NCI-H187 (cell line): ENCODE measurements at places on chromosomes 6 and 20.

DNA sequence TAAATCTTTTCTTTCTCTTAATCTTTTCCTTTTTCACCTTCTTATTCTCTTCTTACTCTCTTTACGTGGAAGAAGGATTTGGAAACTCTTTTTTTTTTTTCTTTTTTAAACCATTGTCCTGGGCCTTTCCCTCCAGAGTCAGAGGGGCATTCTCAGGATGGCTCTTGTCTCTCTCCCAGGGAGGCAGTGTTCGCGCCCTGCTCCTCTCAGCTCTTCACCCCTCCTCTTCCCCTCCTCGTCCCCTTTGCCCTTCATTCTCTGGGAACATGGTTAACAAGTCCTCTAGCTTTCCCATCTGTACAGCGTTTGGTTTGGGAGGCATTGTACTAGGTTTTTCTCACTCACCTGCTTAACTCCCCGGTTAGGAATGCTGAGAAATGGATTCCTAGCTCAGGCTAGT, 52.0 kb upstream of the TFB1M start:
- no peak for DNase-seq

GRCh38 chr6:129709196-129709768, 695 bp downstream of the ARHGAP18 start:
- DNase-seq, result no peak

DNA sequence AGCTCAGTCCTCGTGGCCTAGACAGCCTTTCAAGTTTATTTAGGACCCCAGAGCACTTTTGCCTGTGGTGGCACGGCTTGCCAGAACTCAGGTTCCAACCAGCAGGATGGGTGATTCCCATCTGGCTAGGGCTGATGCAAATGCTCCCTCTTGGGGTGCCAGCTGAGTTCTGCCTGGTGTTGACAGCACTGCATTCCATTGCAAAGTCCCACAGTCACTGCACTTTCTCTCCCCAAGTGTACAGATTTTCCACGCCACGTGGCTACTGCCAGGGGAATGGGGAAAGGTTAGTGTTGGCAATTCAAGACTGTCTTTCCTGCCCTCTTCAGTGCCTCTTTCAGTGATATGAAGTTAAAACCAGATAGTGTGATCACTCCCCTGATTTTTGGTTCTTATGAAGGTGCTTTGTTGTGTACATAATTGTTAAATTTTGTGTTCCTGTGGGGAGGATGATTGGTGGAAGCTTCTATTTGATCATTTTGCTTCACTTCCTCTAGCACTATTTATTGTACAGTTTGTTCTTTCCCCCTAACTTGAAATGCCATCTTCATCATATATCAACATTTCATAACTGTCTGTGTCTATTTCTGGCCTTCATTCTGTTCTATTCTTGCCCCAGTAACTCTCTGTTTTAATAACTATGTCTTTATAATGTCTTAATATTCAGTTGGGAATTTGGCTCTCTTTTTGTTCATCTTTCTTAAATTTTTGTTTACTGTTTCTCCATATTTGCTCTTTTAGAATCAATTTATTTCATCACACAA, 86.2 kb downstream of the CFAP61 start:
- no peak for DNase-seq

- no peak for DNase-seq
These were observed 141.5 kb downstream of the ATXN1 start for GRCh38 chr6:16619777-16620176.

- no peak for DNase-seq
These were observed 13.6 kb upstream of the TNFRSF21 start for GRCh38 chr6:47323321-47323720.

DNA sequence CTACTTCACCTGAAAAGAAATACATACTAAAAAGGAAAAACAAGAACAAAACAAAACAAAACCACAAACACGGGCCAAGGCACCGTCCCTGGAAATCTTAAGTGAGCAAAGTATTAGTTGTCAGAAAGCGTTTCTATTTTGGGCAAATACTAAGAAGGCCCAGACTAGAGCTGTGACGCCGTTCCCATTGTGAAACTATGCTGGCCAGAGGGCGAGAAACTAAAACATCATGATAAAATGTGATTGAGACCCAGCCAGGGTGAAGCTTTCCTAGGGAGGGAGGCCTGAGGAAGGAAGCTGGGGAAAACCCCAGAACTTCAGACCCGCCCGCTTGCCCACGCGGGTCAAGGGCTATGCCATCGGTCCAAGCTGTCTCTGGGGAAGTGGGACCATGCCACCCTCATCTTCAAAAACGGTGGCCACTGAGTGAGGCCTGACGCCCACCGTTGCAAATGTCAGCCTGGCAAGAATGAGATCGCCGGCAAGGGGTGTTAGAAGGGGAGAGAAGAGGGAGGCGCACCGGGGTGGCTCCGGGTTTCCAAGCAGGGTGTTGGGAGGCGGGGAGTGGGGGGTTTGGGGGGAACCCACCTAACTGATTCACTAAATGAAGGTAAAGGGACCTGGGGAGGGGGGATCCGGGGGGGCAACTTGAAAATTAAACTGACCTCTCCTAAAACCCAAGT, 1950.9 kb upstream of the DEFB115 start:
- no peak for DNase-seq

DNA sequence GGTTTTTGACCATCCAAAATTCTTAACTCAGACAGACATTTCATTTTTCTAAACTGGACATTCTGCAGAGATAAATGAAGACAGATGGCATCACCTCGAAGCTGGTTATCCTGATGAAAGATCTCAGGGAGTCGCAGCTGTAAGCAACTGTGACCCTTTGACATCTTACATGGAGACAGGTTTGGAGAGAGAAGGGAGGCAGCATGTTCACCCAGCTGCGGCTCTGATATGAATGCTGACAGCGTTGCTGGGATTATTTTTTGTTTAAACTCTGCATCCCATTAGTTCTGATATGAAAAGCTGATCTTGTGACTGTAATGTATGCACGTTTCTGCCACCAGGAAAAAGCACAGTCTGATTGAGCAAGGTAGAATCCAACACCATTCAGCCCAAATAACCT, 89.4 kb downstream of the C6orf118 start:
- DNase-seq, result no peak

GRCh38 chr6:17415321-17415720, 21.9 kb downstream of the CAP2 start:
- DNase-seq, result no peak

DNA sequence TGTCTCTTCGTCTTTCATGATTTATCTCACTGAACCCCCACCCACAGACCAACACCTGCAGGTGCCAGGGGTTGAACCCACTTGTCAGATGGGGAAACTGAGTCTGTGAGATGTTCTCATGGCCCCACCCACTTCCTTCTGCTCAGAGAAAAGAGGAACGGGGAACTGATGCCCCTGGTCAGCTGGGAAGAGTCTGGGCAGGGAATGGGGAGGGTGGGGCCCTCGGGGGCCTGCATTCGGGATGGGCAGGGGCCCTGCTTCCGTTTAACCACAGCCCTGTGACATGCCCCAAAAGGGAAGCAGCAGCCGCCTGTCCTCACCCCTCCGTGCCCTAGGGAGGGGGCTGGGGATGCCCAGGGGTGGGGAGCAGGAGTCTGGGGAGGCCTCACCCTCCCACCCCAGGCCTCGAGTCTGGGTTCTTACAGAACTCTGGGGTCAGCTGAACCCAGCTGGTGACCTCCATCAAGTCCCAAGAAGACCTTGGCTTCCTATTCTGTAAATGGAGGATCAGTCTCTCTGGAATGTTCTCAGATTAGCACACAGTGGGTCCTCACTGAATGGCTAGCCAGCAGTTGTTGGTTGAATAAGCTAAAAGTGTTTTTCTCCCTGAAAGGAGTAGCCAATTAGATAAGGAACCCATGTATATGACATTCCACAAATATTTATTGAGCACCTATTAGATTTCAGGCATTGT, 81.5 kb downstream of the CEBPB start:
- DNase-seq, result no peak

- no peak for DNase-seq
These were observed 56.5 kb downstream of the DLL1 start for GRCh38 chr6:170234419-170234818.

- DNase-seq, result no peak
These were observed 559.6 kb downstream of the CD83 start for GRCh38 chr6:14676977-14677781.

GRCh38 chr20:50226093-50226974, 35.7 kb downstream of the CEBPB start:
- DNase-seq, result no peak

DNA sequence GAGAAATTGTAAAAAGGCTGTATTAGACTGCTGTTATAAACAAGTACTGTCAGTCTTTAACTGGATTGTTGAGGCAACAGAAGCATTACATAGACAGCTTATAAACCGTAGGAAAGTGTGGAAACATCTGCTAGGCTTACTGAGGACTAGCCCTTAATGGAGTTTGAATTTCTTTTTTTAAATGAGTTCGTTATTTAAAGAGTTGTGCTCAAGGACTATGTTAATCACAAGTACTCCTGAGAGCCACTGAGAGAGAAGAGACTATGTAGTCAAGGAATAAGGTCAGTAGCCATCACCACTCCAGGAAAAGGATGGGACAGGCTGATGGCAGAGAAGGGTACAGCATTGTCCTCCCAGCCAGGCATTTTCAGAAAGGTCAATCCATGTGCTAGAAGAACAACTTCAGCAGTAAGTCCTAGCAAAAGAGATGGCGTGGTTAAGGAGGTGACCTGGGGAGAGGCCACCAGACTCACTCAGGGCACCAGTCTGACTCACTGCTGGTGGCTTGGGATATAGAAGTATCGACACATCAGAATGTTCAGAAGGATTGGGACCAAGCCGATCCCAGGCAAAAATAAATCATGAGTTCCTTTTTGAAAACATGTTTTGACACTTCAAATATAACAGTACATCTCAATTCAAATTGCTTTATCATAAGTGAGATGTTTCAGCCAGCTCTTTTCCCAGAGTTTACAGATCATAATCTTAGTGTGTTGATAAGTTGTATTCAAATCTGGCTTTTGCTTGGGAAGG, 6.4 kb downstream of the RPS12 start:
- DNase-seq, result no peak

- no peak for DNase-seq
These were observed 73.2 kb downstream of the NPEPL1 start for GRCh38 chr20:58765780-58766179.

DNA sequence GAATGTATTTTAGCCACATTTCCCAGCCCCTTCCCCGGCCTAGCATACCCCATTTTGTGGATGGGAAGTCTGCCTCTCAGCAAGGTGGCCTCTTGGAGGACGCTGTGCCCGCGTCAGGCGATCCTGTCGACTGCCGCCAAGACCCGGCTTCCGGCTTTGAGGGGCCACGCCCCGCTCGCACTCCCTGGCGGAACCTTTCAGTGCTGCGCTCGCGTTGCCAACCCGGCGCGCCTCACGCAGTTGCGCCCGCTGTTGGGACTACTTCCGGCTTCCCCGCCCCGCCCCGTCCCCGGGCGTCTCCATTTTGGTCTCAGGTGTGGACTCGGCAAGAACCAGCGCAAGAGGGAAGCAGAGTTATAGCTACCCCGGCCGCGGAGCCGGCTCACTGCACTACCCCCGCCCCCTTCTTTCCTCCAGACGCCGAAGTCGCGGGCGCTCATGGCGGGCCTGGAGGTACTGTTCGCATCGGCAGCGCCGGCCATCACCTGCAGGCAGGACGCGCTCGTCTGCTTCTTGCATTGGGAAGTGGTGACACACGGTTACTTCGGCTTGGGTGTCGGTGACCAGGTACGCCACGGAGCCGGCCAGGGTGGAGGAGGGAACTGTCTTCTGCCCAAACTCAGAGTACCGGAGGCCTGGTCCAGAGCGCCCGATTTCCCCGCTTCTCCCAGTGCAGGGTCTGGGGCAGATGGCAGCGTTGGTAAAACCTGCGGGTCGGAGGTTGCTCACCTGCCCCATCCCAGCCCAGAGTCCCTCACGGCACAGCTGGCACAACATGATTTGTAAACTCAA, at the start of gene PSMF1:
PSMF1 (plus strand) TSS at position 267 of the 792 bp plus-strand sequence; CDS start at position 439, 172 bp downstream.
- peak; percentile 93 for DNase-seq
